ENCODE measurements at places on chromosomes 13 and 19.

DNA sequence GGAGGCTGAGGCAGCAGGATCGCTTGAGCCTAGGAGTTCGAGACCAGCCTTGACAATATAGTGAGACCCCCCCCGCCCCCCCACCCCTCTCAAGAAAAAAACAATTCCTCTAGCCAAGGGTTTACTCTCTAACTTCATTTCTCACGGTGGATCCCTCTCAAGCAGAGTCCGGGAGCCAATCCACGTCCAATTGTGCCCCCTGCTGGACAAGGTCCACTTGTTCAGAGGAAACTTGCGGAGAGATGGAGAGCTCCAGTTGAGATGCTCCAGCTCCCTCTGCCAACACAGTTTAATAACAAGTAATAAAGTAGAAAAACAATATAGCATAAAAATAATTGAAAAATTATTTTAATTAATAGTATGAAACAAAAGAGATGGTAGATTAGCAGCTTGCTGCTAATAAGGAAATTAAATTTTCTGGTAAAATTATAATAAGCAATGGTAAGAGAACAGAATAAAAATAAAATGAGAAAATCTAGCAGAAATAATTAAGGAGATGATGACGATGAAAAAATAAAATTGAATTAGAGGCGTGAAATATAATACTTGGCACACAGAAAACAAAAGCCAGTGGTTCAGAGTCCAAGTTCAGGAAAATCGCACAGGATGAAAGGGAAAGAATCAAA lies 14.5 kb upstream of the SIGLEC14 start:
- no peak overlapping the region for H3K27ac ChIP-seq
- no peaks in the 10 kb centered on the region for H3K27me3 ChIP-seq
- H3K4me3 ChIP-seq = no peak overlapping the region
- no peak for DNase-seq
- H3K36me3 ChIP-seq = no peaks in the 10 kb centered on the region

DNA sequence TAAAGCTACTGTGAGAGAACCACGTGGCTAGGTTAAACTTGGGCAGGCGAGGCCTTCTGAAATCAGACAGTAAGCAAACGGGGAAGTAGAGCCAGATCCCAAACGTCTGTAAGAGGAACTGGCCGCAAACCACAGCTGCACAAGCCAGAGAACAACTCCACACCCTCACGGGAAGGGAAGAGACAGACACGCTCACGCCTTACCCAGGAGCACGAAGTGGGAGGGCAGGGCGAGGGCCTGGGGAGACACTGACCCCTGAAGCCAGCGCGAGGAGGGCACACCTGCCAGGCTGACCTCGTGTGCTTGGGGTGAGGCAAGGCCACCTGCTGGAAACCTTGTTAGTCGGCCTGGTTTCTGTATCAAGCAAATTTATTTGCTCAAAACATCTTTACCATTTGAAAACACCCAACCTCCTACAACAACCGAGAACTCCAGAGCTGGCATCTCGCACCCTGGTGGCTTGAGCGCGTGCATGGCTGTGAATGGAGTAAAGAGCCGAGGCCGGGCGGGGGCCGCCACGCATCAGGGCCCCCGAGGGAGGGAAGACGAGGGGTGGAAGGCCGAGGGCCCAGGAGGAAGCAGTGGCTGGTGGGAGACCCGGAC lies 7.3 kb downstream of the POLR2E start:
- no peak overlapping the region for H3K27ac ChIP-seq
- H3K36me3 ChIP-seq = peaks cover 4% of the 10 kb centered on the region
- no peaks in the 10 kb centered on the region for H3K27me3 ChIP-seq
- no peak overlapping the region for H3K4me3 ChIP-seq

DNA sequence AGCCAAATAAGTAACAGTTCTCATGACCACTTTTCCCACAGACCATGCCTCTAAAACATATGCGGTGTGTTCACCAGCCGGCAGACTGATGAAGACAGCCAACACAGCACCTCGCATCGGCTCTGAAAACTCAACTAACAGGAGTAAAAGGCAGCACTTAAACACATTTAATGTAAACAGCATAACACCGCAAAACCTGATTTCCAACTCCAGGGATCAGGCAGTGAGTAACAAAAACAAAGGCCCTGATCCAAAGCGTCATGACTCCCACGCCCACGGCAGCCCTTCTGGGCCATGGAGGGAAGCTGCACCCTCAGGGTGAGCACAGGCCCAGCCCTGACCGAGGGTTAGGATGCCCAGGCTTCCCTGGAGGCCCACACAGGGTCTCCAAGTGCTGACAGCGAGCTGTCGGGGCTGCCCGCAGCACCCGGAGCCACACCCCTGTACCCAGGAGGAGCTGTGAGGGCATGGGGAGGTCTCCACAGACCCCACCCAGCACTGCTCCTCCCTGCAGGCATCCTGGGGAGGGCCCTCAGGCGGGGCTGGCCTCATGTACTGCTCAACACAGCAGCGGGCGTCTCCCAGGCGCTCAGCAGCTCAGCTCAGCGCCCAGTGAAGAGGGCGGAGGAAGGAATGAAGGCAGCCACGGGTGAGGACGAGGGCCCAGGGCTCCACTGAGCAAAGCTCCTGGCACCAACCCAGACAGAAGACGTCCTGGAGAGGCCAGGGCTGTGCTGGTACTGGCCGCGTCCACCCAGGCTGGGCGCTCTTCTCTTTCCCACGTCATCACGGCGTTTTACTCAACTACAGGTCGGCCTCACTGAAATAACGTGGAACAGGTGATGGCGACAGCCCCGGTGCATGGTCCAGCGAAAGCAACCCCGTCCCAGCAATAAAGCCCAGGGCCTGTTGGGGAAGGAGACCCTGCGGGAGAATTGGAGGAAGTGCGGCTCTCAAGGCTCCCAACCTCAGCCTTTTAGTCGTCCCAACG lies 53.7 kb downstream of the RASA3 start:
- DNase-seq = no peak
- peaks cover 21% of the 10 kb centered on the region for H3K4me1 ChIP-seq
- H3K27me3 ChIP-seq = no peaks in the 10 kb centered on the region
- H3K27ac ChIP-seq = peak overlapping the region; percentile 17
- H3K36me3 ChIP-seq = no peaks in the 10 kb centered on the region

- peaks cover 10% of the 10 kb centered on the region for H3K4me1 ChIP-seq
- H3K27me3 ChIP-seq = no peaks in the 10 kb centered on the region
These were observed 207.5 kb downstream of the KCNRG start for GRCh38 chr13:50222569-50223332.

DNA sequence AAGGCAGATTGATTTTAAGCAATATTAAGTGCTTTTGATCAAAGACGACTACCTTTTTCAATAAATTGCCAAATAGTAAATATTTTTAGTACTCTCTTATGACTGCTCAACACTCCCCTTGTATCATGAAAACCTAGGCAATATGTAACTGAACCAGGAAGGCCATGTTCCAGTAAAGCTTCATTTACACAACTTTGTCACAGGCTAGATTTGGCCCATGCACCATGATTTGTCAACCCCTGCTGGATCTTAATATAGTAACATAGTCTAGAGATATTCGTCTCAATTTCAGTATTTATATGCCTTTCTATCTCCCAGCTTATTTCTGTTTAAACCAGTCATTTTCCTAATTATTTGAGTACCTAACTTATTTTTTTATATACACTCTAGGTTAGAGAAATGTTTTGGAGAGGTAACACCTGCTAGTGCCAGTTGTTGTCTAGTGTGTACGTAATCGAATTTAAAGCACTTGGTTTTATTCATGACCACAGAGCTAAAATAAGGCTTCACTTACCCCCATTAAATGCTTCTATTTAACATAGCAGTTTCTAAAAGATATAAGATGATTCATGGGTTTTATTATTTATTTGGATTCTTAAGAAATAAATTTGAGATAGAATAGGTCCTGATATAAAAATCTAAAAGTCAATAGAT lies 21.0 kb downstream of the TPP2 start:
- DNase-seq = no peak
- H3K27ac ChIP-seq = no peak overlapping the region
- H3K36me3 ChIP-seq = peaks cover 26% of the 10 kb centered on the region
- no peaks in the 10 kb centered on the region for H3K27me3 ChIP-seq

All from thoracic aorta (tissue), 2 donors.